Activated CD8-positive, alpha-beta T cell treated with anti-CD3 and anti-CD28 coated beads for 36 hours (primary cell): ENCODE measurements at places on chromosomes 16 and 17.

GRCh38 chr16:88739977-88740726, 33.8 kb downstream of the CTU2 start:
- H3K36me3 ChIP-seq = no peaks in the 10 kb centered on the region
- no peak overlapping the region for H3K4me3 ChIP-seq
- no peak for DNase-seq
- H3K4me1 ChIP-seq = peaks cover 11% of the 10 kb centered on the region
- no peaks in the 10 kb centered on the region for H3K27me3 ChIP-seq

GRCh38 chr17:82551779-82552457, 32.4 kb downstream of the FOXK2 start:
- peaks cover 2% of the 10 kb centered on the region for H3K36me3 ChIP-seq
- H3K4me3 ChIP-seq = no peak overlapping the region
- peak; percentile 88 for DNase-seq
- no peaks in the 10 kb centered on the region for H3K27me3 ChIP-seq

DNA sequence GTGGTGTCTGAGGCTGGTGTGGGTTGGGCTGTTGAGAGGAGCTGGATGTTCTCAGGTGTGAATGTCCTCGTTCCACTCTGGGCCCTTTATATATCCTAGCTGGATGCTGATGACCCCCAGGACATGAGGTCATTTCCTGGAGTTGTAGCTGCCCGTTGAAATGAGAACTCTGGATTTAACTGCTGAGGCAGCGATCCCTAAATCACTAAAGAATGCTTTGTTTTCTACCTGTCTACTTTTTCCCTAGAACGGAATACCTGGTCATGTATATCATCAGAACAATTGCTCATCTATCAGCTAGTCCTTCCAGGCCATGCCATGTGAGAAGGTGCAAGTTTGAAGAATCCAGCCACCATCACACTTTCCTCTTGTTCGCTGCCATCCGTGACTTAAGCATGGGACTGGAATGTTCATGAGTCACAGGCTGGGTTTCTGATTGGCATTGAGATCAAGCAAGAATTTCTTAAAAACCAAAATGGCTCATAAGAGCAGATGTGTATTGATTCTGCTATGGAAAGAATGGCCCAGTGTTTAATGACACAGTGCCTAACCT, at the start of gene KRTAP2-3:
Gene KRTAP2-3 (minus strand): TSS at position 63 of the 553 bp plus-strand sequence. CDS start 64 bp downstream, outside the sequence.
- DNase-seq = no peak
- H3K4me1 ChIP-seq = no peaks in the 10 kb centered on the region
- H3K27me3 ChIP-seq = peaks cover 32% of the 10 kb centered on the region
- no peaks in the 10 kb centered on the region for H3K36me3 ChIP-seq

DNA sequence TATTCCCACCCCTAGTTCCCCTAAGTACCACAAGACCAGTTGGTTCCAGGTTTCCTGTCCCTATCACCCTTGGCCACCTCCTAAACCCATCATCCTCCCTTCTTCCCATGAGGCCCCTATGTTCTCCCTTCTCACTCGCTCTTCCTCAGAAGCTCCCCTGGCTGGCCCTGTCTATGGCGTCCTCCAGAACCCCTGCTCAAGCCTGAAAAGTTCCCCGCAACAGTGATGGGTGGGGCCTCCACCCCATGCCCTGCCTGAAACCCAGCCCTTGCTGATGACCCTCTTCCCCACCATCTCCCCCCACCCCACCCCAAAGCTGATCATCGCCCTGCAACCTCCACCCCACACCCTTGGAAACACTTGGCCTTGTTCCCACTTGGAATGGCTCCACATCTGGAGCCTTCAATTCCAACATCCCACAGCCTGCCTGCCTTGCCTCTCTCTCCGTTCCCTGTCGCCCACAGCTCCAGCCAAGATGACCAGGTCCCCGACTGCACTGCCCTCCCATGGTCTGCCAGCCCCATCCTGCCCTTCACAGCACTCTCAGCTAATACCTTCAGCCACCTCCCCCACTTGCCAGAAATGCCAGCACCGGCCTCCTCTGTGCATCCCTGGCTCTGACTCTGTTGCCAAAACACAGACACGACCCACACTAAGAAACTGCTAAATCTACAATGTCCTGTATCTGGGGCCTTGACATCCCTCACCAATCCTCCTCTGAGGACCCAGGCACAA, 10.5 kb downstream of the OSBPL7 start:
- H3K4me1 ChIP-seq = peaks cover 7% of the 10 kb centered on the region
- peak overlapping the region; percentile 9 for H3K27ac ChIP-seq
- H3K4me3 ChIP-seq = no peak overlapping the region
- H3K36me3 ChIP-seq = peaks cover 19% of the 10 kb centered on the region
- H3K27me3 ChIP-seq = no peaks in the 10 kb centered on the region

DNA sequence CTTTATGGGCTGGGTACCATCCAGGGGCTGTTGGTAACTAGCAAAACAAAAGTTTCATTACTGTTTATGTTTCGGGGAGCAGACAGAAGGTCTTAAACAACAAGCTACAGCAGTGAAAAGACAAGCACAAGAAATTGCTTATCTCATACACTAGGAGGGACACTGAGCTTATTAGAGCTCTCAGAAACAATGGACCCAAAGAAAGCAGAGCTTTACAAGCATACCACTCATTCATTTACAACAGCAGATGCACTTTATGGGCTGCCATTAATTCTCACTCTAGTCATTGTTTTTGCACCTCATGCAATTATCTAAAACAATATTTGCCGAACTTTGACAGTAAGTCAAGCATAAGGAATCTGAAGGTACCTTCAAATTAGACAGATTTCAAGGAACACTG, 10.0 kb downstream of the KRT16 start:
- H3K27me3 ChIP-seq = peaks cover 10% of the 10 kb centered on the region
- H3K4me1 ChIP-seq = no peaks in the 10 kb centered on the region
- DNase-seq = no peak

DNA sequence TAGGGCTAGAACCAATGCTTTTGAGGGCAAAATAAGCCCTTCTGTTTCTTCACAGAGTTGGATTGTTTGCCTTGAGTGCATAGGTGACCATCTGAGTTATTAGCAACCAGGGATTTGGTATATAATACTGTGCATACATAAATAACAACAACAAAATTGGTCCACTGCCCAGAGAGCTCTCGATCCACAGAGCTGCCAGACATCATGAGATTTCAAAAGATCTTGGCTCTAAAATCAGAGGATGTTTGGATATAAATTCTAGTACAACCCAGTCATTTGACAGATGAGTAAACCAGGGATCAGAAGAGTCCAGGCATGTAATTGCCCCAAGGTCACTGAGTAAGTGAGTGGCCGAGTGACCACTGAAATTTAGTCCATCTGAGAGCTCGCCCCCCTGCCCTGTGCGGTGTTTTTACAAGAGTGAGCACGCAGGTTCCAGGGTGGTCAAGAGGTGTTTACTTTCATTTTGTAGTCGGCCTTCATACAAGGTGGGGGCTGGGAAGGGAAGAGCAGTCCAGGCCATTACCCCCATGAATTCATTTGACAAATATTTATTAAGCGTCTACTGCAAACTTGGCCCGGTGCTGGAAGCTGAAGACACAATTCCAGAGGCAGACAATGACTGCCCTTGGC, 1.8 kb upstream of the MT2A start:
- no peak overlapping the region for H3K4me3 ChIP-seq
- no peaks in the 10 kb centered on the region for H3K27me3 ChIP-seq
- DNase-seq = no peak
- peaks cover 46% of the 10 kb centered on the region for H3K4me1 ChIP-seq
- peaks cover 2% of the 10 kb centered on the region for H3K36me3 ChIP-seq
- H3K27ac ChIP-seq = peak overlapping the region; percentile 88

DNA sequence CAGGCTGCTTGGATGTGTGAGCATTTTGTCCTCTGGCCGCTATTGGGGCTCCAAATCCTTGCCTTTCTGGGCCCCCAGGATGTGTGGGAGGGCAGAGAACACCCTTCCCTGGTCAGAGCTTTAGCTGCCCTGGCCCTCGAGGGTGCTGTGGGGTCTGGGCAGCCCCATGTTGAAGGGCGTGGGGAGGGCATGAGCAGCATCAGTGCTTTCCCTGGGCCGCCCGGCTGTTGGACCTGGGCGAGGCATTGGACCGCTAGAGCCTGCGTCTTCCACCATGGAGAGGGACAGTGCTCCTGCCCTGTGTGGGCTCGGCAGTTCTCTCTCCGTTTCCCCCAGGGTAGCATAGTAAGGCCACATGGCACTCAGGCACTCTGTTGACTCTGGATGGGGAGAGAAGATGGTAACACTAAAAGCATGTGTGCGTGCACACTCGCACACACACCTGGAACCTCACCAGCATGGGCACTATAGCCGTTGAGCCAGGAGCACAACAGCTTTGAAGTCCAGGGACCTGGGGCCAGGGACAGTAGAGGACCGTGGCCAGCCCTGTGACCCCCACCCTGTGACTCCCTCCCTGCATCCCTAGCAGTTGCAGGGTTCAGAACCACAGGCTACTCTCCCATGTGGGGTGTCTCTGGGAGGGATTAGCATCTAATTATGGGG, 6.6 kb downstream of the ADAD2 start:
- no peaks in the 10 kb centered on the region for H3K27me3 ChIP-seq
- peaks cover 16% of the 10 kb centered on the region for H3K4me1 ChIP-seq
- no peak for DNase-seq
- no peak overlapping the region for H3K27ac ChIP-seq
- no peaks in the 10 kb centered on the region for H3K36me3 ChIP-seq

GRCh38 chr17:54932711-54933110, 32.1 kb downstream of the TOM1L1 start:
- DNase-seq = no peak
- H3K4me3 ChIP-seq = no peak overlapping the region
- H3K27me3 ChIP-seq = peaks cover 14% of the 10 kb centered on the region
- H3K27ac ChIP-seq = no peak overlapping the region
- no peaks in the 10 kb centered on the region for H3K4me1 ChIP-seq
- H3K36me3 ChIP-seq = no peaks in the 10 kb centered on the region

DNA sequence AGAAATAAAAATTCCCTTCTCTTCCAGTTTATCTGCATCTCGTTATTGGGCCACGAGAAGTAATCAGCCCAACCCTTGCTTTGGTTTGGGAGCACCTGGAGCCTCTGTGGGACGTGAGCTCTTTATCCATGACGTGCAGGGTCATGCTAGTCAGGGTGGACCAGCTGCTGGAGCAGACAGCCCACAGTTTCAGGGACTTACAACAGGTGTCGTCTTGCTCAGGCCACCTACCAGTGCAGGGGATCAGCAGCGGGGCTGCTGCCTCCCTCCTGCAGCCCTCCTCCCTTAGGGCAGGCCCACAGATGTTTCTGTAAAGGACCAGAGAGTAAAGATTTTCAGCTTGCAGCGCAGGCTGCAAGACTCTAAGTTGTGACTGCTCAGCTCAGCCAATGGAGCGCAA, 16.9 kb downstream of the ADAD2 start:
- no peak overlapping the region for H3K27ac ChIP-seq
- no peak for DNase-seq
- H3K4me3 ChIP-seq = no peak overlapping the region
- H3K36me3 ChIP-seq = no peaks in the 10 kb centered on the region
- peaks cover 2% of the 10 kb centered on the region for H3K4me1 ChIP-seq

- H3K36me3 ChIP-seq = no peaks in the 10 kb centered on the region
- H3K27me3 ChIP-seq = no peaks in the 10 kb centered on the region
- no peaks in the 10 kb centered on the region for H3K4me1 ChIP-seq
- DNase-seq = no peak
- no peak overlapping the region for H3K27ac ChIP-seq
Observed at GRCh38 chr17:11736613-11737312, 138.5 kb downstream of the DNAH9 start.

DNA sequence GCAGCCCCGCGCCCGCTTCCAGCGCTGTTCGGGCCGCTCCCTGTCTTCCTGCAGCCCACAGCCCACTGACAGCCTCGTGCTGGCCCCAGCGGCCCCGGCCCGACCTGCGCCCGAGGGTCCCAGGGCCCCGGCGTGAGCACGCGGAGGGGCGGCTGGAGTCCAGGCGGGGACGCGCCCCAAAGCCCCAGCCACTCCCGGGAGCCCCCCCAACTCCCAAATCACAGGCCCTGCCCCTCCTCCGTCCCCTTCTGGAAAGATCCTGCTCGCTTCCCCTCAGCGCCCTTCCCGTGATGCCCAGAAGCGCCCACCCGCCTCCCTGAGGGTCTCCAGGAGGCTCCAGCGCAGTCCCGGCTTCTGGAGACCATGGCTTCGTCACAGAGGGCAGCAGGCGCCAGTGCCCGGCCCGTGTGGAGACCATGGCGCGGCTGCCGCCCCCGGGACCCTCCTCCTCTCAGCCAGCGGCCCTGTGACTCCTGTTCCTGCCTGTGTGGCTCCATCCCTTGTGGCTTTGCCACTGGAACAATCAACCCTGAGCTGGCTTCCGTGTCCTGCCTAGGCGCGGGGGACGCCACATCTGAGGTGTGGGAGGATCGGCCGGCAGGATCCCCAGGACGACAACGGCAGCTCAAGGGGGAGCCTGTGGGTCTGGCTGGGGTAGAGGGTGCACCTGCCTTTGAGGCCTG, 3.9 kb downstream of the UTS2R start:
- no peak overlapping the region for H3K27ac ChIP-seq
- H3K4me3 ChIP-seq = no peak overlapping the region

- H3K36me3 ChIP-seq = no peaks in the 10 kb centered on the region
- no peak overlapping the region for H3K27ac ChIP-seq
- no peak overlapping the region for H3K4me3 ChIP-seq
- DNase-seq = no peak
- H3K4me1 ChIP-seq = no peaks in the 10 kb centered on the region
Observed at GRCh38 chr17:83135692-83136091, 56.3 kb downstream of the METRNL start.

DNA sequence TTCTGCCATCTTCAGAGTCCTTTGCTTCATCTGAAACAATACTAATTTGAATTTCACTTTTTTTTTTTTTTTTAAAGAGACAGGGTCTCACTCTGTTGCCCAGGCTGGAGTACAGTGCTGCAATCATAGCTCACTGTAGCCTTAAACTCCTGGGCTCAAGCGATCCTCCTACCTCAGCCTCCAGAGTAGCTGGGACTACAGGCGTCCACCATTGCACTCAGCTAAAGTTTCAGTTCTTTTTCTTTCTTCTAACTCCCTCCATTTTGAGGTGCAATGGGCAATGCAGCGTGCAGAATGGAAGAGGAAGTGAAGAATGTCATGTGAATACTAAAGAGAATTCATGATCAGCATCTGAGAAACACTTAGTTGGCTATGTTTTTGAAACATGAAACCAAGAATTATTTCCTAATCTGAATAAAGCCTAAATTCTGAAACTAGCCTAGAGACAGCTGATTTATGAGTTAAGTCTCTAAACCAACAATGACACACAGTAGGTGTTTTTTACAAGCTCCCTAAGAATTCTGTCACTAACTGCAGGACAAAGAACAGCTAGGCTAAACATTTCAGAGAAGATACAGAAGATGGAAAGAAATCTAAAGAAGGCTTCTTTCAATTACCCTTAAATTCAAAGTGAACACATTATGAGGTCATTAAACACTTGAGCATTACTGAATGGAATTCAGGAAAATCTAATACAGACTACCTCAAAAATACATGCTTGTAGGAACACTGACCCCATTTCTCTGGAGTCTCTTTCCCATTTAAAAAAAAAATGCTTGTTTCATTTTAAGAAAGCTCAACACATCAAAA, 21.0 kb downstream of the SNN start:
- H3K27ac ChIP-seq = peak overlapping the region; percentile 23
- peaks cover 18% of the 10 kb centered on the region for H3K4me1 ChIP-seq
- H3K36me3 ChIP-seq = peaks cover 32% of the 10 kb centered on the region
- no peaks in the 10 kb centered on the region for H3K27me3 ChIP-seq
- no peak for DNase-seq
